ENCODE measurements at places on chromosomes 13 and 19.

- DNase-seq: no peak
These were observed 12.2 kb downstream of the SSC5D start for GRCh38 chr19:55500368-55500952.

DNA sequence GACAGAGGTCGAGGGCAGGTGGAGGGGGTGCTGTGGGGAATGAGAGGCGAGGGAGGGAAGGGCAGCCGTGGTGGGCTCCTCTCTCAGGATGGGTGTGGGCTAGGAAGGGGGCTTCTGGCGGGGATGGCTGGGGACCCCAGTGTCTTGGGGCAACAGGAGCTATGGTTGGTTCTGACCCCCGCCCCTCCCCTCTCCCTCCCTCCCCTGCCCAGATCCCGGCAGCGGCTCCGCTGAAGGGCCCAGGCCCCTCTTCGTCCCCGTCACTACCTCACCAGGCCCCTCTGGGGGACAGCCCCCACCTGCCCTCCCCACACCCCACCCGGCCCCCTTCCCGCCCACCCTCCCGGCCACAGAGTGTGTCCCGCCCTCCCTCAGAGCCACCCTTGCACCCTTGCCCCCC lies 19.3 kb upstream of the EHD2 start:
- no peak for DNase-seq

DNA sequence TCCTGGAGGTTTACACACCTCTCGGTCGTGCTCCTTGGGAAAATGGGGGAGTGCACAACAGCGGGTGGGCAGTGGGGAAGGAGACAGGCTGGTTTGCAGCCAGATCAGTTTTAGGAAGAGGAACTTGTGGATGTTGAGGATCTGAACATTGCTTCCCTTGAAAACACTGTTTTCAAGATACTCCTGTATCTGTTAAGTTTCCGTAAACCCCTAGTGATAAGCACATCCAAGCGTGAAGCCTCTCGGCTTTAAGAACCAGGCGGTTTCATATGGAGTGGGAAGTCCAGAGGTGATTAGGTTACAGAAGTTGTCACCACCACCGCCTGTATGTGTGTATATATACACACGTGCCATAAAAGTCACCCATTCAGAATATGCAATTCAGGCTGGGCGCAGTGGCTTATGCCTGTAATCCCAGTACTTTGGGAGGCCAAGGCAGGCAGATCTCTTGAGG lies 47.4 kb downstream of the SIPA1L3 start:
- no peak for DNase-seq

DNA sequence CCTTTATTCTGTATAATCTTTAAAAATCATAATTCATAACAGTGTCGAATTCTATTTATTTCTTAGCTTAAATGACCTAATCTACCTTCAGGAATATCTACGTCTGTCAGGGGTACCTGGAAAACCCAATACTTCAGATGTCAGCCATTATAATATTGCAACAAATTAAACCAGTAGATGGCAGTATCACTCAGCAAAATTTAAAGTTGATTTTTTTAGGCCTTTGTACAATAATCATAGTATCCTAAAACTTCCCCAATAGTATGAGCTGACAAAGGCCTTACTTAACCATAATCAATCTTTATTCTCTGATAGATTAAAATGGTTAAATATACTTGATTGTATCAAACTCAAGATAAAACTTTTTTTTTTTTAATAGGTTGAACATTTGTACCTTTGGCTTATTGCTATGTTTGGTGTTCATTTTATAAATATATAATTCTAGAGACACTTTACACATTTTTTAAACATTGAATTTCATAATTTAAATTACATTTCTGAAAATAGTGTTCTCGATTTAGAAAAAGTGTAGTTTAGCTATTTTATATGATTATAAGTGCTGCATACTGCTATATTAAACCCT lies 830.2 kb upstream of the SPRY2 start:
- no peak for DNase-seq

GRCh38 chr13:48194379-48194754 lies 38.6 kb upstream of the ITM2B start:
- no peak for DNase-seq

- DNase-seq: no peak
These were observed 17.1 kb downstream of the IGFL3 start for GRCh38 chr19:46107371-46107770.

GRCh38 chr13:64935441-64935840 lies 2294.7 kb downstream of the PCDH9 start:
- no peak for DNase-seq

- DNase-seq: no peak
These were observed 3.2 kb downstream of the SPPL2B start for GRCh38 chr19:2331601-2332246.

GRCh38 chr19:16051254-16052025 lies 24.9 kb upstream of the TPM4 start:
- no peak for DNase-seq

DNA sequence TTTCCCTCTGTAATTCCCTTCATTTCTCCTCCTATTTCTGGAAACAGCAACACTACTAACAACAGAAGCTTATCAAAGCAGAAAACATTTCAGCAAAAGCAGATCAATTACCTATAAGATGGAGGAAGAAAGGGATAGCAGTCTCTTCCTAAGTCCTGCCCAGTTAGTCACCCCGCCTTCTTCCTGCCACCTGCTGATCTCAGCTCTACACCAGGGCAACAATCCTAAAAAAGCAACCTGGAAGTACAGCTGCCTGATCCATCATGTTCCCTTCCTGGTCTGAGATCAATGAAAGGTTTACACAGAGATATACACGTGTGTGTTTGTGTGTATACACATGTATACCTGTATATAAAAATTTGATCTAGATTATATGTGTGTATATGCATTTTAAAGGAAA lies 59.4 kb downstream of the TSC22D1 start:
- DNase-seq: no peak

DNA sequence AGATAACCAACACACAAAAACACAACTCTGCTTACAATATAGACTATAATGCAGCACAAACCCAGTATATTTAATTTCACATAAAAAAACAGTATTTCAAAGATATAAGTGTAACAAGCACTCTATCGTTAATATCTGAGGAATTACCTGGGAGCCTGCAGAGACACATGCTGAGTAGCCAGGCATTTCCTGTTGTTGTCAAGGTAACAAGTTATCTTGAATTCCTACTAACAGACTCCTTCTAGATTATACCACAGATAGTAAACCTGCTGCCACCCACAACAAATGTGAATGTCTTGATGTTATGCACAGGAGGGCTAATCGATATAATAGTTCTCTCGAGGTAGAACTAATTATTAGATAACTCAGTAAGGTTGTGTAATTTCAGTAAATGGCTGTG lies 826.0 kb upstream of the PRR20A start:
- DNase-seq: no peak

- DNase-seq: no peak
These were observed 14.1 kb downstream of the PROSER1 start for GRCh38 chr13:39023761-39024160.

- no peak for DNase-seq
These were observed 317.9 kb downstream of the SHISA2 start for GRCh38 chr13:25733696-25734435.

GRCh38 chr19:55461974-55462626 lies 658 bp upstream of the ISOC2 start:
- no peak for DNase-seq

DNA sequence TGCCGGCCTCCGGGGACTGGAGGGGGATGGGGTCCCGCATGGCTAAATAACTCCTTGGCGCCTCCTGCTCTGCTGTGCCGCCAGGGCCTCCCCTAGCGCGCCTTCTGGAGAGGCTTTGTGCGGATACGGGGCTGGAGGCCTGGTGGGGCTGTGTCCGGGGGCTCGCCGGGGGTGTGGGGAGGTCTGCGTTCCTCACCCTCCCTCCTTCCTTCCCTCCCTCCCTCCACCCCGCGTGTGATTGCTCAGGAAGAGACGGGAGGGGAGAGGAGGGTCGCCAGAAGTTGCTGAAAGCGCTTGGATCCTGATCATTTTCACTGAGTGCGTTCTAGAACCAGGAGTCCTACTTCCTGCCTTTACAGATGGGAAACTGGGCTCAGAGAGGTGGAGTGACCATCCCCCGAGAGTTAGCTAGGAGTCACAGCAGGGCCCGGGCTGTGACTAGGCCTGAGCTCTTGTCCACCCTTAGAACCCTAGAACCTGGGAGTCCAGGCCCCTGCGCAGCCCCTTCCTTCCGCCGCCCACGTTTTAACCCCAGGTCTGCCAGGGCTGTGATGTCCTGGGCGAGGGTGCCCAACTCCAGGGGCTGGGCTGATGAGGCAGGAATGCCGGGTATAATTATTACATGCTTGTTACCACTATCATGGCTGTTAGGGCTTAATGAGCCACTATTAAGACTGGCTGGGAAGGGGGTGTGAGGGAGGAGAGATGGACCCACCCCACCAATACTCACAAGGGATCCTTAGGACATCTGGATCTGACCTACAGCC lies 782 bp upstream of the JUND start:
- DNase-seq: peak; percentile 88

DNA sequence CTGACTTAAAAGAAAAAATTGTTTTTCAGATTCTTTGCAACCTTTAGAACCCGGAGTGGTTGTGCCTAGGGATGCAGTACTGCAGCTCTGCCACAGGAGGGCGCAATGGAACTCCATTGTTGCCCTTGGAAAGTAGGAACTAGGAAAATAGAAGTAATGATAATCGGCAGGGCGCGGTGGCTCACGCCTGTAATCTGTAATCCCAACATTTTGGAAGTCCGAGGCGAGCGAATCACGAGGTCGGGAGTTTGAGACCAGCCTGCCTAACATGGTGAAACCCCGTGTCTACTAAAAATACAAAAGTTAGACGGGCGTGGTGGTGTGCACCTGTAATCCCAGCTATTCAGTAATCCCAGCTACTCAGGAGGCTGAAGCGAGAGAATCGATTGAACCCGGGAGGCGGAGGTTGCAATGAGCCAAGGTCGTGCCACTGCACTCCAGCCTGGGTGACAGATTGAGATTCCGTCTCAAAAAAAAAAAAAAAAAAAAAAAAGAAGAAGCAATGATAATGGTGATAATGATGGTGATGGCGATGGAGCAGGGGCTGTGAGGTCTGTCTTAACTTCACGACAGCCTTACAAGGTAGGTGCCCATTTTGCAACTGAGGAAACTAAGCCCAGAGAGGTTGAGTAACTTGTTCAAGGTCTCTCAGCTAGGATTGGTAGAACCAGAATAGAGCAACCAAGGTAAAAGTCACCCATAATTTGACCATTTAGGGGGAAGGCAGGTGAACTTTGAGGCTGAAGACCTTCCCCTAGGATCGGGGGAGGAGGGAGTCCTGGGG lies 5.5 kb upstream of the ADAMTS10 start:
- peak; percentile 32 for DNase-seq

DNA sequence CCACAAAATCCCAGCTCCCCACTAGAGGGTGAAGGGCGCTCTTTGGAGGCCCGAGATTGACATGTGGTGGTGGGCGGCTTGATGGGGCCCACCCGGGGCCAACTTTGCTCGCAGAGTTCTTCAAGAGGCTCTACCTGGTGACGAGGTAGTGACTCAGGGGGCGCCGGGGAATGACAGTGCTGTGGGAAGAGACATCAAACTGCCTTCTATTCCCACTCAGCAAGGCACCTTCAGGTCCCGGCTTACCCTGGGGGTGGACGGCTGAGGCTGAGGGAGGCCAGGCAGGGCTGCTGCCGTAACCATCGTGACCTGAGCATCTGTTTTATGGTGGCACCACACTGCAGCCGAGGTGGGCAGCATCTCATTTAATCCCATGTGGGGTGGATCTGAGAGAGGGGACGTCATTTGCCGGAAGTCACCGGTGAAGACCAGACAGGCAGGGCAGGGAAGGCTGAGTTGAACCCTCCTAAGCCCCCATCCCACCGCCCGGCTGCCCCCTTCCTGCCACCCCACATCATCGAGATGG lies 1.6 kb downstream of the LINGO3 start:
- DNase-seq: no peak

DNA sequence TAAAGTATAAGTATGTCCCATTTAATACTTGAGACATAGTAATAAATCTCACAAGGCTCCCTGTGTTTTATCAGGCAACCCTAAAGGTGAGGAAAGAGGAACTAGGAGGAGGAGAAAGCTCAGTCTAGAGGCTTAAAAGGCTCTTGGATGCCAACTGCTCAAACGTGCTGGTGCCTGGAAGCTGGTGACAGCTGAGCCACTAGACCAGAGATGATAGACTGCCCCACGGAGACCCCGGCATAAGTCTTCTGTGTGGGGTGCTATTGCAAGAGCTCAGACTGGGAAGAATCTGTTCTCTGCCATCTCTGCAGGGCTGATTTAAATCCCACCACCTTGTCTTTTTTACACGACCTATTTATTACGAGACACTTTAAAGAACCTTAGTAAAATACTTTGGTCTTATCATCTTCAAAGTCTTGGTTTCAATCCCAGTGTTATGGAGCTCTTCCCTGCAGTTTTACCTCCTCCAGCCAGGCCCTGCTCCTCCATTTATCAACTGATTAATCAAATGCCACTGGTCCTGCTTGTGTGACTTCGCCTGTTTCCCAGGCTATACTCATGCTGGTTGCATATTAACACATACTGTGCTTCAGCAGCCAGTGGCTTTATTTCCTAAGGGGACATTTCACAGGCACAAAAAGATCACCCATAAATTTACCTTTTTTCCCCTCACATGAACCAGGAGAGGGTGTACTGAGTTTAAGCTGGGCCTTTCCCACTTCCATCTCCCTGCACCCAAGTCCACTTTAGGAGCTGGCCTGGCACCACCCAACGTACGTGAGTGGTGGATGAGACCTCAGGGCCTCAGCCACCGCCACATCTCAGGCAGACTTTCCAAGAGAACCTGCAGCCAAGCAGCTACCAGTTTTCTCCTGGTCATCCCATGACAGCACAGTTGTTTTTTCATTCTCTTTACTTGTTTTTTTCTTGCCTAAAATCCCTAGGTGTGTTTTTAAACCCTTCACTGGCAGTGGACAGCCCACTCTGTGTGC lies 7.8 kb upstream of the ATP12A start:
- no peak for DNase-seq

GRCh38 chr13:111139873-111140561 lies 24.9 kb downstream of the ARHGEF7 start:
- peak; percentile 95 for DNase-seq

- DNase-seq: no peak
These were observed 369.0 kb downstream of the UQCRFS1 start for GRCh38 chr19:28843761-28844492.

DNA sequence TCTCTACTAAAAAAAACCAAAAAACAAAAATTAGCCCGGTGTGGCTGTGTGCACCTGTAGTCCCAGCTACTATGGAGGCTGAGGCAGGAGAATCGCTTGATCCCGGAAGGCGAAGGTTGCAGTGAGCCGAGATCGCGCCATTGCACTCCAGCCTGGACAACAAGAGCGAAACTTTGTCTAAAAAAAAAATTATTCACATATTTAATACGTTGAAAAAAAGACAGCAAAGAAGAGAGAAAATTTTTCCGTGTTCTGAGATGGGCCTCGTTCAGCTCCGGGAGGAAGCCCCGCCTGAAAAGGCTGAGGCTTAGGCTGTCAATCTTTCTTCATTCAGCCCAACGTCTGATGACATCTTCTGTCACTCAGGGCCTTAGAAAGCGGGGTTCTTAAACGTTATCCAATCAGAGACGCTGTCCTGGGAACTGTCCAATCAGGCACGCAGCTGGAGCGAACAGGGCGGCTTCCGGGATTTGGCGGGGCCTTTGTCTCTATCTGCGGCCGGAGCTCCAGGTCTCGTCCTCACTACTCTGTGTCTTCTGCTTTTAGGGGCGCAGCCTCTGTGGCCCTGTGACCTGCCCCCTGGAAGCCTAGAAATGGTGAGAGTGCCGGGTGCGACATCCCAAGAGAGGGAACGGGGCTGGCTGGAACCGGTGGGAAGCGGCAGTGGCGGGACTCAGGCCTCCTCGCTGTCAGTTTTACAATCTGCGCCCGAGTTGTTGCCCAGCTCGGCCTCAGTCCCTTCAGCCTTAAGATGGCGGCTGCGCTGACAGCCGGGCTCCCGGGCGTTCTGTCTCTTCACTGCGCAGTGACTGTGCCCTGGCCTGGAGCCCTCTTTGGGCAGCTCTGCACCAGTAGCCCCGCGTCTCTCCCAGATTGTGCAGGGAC lies at the start of gene ZNF726:
Gene ZNF726 (plus strand): TSS at position 485 of the 885 bp plus-strand sequence. CDS start 109 bp downstream, at position 594.
- DNase-seq: peak; percentile 80

All from SHP77 (cell line).